SK-N-SH treated with all-trans-retinoic acid at 6 μM for 48 hours (cell line): ENCODE measurements at places on chromosomes 5 and 9.

DNA sequence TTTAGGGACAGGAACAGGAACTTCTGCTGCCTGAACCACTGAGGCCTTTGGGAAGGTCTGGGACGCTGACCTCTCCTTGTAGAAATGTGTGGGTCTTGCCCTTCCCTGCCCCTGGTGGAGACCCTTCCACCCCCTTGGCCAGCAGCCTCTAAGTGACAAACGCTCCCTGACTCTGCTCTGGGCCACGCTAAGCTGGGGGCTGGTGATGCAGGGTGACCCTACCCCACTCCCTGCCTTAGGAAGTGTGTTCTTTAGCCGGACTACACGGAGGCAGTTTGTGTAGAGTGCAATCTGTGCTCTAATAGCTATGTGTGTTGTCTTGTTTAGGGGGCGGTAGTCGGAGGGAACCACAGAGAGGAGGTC lies 123.0 kb downstream of the COL23A1 start:
- ATAC-seq: no peak

GRCh38 chr5:17336054-17336453 lies 118.6 kb downstream of the BASP1 start:
- ATAC-seq: no peak

- ATAC-seq: no peak
These were observed 110.7 kb downstream of the PDE4D start for GRCh38 chr5:59782856-59783255.

GRCh38 chr9:95641586-95641985 lies 124.8 kb upstream of the PTCH1 start:
- ATAC-seq: no peak

DNA sequence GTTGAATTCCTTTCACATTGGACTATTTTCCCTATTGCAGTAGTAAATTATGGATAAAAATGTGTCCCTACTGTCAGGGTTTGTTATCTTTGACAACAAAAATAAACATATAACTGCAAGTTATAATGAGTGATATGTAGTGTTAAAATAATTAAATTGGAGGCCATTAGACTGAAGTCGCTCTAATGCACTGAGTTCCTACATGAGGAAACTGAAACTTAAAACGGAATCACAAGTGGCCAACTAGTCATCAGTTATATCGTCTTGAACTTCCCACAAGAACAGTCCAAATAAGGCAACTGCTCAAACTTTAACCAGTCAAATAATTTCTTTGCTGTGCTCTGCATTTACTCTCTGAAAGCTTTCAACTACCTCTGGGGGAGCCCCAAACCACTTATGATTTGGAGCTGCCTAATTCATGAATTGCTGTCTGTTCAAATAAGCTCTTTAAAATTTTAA lies 2.1 kb upstream of the IFT74 start:
- ATAC-seq: no peak

DNA sequence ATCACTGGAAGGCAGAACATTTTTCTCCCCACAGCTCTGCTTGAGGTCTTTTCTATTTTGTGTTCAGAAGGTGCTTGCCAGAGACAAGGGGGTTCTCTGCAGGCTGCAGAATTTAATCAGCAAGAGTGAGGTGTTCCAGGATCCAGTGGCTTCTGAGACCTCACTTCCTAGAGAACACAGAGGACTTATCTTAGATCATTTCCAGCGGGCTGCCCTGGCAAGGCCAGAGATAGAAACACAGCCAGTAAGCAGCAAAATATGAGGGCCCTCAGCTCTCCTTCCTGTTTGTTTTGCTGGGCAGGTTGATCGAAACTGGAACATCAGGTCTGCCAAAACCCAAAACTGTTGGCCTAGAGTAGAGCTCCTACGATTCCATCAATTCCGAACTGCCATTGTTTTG lies 187.3 kb downstream of the DIRAS2 start:
- ATAC-seq: no peak

DNA sequence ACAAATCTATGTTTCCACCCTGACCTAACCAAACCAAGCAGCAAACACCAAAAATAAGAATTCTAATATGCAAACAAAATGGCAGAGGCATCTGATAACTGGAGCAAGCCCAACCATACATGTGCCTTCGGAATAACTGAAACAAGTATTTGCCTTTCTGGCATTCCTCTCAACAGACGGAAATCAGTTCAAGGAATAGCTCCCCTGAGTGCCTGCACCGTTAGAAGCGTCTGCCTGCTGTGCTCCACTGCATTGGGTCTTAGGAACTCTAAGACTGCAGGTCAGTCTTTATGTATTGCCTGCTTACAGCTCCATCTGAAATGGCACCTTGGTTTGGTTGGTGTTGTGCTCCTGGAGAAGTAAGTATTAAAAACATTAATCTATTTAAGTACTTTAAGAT lies 98.5 kb downstream of the MRPS27 start:
- no peak for ATAC-seq
